ENCODE measurements at places on chromosomes 2 and 18.
A peak's percentile ranks its signal among the peaks of the same experiment; 100 is the strongest.

DNA sequence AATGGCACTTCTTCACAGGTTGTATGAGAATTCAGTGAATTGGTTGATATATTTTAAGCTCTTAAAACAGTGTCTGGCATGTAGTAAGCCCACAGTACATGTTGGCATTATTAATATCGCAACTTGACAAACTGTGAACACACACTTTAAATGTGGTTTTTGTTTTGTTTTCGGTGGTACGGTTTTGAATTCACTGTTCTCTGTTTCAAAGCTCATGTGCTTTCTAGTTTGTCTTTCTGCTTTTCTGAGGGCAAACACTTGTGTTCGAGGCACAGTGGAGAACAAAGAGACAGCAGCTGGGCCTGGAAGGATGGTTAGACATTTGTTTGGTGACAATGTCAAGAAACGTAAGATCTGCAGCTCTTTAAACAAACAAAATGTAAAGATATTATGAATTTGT is 276.5 kb upstream of the MC4R start:
- DNase-seq, result no peak

GRCh38 chr2:63444565-63445288 is 143.6 kb downstream of the WDPCP start:
- DNase-seq, result no peak

DNA sequence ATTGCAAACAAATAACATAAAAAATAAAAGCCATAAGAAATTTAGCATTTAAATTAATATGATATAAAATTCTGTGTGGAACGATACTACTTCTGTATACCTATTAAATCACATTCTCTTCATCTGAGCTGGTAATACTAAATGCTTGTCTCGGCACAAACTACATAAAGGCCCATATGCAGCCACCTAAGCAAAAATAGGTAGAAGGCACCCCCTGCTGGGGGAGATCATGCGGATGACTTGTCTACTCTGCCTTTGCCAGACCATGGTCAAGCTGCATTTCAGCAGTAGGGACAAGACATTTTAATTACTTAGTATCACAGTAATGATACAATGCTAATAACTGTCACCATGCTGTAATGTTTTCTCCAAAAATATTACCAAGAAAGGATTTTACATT is 108.0 kb downstream of the CDH19 start:
- peak; percentile 42 for DNase-seq

DNA sequence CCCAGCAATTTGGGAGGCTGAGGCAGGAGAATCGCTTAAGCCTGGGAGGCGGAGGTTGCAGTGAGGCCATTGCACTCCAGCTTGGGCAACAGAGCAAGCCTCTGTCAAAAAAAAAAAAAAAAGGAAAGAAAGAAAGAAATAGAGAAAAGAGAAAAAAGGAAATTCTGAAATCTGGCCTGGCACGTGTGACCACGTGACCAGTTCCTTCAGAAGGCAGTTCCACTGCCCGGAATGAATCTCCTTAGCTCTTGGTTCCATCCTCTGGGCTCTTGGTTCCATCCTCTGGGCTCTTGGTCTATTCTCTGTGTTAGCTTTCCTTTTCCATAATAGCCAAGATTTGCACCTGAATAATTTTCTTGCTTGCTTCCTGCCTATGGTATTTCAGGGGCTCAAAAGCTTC is 5.3 kb upstream of the POMC start:
- no peak for DNase-seq

- no peak for DNase-seq
Measured at GRCh38 chr2:219220652-219221402, 2.1 kb upstream of the ABCB6 start.

- DNase-seq, result no peak
Measured at GRCh38 chr2:60212181-60212945, 341.1 kb downstream of the BCL11A start.

- no peak for DNase-seq
Measured at GRCh38 chr18:37230768-37231167, 334.8 kb downstream of the CELF4 start.

DNA sequence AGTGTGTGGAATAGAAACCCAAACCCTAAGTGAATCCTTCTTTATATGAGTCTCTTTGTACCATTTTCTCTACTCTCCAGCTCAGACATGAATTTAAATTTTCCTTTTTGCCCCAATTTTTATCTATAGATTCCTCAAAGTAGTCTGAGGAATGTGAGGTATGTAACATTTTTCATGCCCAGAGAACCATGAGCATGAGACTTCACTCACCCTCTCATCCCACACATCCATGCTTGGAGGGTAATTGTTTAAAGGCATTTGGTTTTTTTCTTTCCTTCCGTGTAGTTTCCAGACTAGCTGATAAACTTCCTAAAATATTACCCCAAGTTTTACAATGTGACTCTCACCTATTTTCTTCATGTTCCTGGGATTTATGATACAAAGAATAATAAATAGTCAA is 2056.8 kb upstream of the CELF4 start:
- peak; percentile 19 for DNase-seq

GRCh38 chr2:26685341-26685740 is 7.2 kb upstream of the KCNK3 start:
- no peak for DNase-seq

DNA sequence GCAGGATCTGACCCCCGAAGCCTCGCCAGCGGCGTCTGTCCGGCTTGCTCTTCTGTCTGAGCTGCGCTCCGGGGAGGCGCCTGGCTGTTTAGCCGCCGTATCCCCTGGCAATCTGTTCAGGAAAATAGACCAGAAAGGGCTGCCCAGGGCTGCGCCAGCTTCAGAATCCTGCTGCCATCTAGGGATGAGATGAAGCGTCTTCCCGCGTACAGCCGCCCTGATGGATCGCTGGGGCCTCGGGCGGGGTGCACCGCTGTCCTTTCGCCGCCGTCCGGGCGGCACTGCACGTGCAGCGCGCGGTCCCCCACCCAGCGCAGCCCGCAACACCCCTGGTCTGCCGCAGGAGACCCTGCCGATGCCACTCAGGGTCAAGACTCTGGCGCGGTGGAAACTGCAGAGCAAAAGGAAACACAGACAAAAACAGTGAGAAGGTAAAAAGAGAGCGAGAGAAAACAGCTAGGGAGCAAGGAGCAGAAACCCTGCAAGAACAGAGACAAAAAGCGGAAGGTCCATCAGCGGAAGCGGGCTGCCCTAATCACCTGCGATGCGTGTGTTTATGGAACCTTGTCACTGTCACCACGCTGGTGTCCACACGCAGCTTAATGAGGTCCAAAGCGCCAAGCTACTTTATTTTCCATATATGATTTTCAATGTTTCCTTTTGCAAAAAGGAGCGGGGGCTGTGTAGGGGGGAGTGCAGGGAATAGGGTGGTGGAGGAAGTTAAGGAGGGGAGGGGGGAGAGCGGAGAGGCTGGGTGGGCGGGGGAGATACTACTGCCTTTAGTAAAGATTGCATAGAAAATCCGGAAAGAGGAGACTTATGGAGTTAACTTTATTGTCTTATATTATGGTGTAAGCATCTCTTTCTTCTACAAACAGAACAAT is 2113.3 kb upstream of the PIK3C3 start:
- peak; percentile 51 for DNase-seq

DNA sequence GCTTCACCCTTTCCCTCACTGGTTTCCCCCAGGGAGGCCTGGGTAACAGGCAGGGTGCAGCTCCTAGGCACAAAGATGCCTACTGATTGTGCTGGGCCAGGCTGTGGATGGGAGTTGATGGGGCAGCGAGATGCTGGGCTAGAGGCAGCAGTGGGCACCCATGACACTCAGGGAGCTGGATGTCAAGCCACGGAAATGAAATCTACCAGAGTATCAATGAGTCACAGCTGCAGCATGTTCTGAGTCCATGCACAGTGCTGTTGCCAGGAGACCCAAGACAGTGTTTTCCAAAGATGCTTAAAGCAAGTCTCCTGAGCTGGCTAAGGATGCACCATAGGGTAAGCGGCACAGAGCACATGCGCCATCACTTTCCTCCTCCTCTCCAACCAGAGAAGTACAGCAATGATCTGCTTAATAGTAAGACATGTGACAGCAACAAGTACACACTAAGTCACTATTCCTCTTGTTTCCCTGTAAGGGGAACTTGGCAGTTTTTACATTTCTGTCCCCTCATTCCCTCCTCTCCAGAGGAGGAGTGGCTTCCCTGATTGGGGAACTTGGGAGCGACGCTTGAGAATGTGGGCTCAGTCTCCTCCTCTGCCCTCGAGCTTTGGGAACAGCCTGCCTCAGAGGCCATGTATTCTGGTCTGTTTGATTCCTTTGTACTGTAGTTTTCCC is 57.2 kb downstream of the CDC42EP3 start:
- DNase-seq, result peak; percentile 69

- no peak for DNase-seq
Measured at GRCh38 chr18:78151948-78152725, 827.5 kb upstream of the SALL3 start.

- no peak for DNase-seq
Measured at GRCh38 chr2:165691615-165692014, 102.4 kb downstream of the GALNT3 start.

DNA sequence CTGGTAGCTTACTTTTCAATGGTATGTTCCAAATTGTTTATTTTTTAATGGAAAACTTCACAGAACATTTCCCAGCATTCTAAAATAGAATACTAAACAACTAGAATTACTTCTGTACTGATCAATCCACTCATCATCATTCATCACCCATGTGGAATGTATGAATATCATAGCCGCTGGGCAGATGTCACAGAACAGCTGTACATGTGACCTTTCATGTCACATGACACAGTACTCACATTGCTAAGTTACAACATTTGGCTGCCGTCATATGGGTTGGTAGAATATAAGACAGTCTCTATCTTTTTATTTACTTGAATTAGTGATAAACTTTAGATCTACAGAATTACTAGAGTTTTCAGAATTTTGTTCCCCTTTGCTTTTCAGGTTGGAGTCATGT is 387.6 kb downstream of the ZEB2 start:
- DNase-seq, result no peak

DNA sequence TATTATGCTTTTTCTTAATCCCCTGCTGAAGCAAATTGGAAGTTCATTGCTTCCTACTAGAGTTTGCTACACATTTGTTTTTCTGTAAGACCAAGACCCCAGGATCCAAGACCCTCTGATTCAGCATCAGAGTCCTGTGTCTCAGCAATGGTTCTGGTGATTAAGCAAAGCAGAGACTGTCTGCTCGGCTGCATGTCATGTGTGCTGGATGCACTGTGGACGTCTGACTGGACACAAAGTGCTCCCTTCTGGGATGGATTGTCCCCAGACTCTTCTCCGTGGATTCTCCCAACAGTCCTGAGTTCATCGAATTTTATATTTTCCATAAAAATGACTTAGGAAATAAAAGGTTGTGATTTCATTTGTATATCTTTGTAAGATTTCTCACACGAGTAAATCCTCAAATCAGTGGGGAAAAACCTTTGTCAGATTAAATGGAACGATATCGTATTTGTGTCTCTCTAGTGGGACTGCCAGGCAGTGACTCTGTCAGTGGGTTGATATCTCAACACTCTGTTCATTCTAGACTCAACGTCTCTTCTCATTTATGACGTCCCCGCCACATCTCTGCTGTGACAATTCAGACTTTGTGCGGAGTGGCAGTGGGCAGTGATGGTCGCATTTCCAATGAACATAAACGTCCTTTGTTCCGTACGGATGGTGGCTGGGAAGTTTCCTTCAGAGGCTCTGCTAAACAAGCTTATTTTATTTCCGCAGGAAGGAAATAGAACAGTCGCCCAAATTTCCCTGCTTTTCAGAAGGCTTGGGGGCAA is 58.6 kb downstream of the NCAPH start:
- DNase-seq, result no peak

DNA sequence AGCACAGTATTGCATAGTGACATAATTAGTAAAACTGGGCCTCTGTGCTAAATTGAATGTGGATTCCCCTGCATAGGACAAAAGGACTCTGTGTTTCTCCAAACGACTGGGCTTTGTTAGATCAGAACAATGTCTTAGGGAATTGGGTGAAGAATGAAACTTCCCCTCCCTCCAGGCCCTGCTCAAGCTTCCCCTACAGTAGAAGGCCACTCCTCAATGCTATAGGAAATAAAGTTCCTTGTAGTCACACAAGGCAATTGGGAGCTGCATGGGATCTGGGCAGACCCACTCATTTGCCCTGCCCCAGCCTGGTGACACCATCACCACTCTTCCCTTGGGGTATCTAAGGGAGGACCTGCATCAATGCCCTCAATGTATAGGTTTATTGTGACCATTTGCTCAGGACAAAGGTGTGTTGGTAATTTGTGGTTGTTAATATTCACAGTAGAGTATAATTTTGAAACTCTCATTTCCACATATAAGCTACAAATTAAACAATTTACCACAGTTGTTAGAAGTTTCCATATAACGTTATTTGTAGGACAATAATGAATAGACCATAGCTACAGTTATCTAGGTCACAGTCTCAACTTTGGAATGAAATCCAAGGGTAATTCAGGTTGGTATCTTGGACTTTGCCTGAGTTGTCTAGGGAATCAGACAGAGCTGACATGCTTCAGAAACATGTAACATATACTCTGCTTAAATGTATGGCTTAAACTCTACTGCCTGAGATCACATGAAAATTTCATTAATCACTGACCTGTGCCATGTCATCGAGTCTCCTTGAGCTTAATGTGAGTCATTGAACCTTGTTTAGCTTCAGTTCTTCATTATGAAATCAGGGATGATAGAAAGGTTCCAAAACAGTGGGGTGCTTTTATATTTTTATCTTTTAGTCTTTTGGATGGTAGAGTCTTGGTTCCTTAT is 64.8 kb upstream of the DARS1 start:
- no peak for DNase-seq

DNA sequence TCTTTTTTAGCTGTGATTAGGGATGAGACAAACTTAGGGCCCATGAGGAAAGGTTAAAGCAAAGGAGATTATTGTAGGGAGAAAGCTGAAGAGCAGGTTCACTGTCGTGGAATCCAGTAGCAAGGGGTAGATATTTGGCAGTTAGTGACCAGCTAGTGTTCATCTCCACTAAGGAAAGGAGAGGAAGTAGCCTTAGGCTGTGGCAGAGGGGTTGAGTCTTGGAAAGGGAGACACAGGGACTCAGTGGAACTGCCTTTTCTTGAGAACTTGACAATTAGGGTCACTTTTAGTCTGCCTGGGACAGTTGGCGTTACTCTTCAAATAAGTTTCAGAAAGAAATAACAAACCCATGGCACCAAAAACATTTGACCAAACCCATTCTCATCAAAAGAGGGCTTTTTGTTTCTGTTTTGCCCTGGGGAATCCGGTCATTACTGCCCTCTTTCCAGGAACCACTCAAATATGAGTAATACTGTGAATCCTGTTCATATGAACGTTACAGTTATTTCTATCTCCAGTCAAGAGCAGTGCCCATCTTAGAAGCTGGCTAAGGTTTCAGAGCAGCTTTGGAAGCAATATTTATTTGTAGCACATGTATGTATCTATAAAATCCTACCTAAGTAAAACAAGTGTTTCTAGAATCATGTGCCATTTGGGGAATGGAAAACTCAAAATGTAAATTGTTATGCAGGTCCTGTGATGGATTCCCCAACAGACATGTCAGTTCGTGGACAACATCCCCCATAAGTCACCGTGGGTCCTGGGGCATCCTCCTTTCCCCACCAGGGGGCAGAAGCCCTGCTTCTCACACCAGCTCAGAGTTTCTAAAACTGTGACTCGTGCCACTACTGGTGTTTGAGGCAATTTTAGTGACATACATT is 77.3 kb upstream of the PHLPP1 start:
- peak; percentile 11 for DNase-seq
